RWPE2 (cell line): ENCODE measurements at places on chromosomes 6 and 20.

DNA sequence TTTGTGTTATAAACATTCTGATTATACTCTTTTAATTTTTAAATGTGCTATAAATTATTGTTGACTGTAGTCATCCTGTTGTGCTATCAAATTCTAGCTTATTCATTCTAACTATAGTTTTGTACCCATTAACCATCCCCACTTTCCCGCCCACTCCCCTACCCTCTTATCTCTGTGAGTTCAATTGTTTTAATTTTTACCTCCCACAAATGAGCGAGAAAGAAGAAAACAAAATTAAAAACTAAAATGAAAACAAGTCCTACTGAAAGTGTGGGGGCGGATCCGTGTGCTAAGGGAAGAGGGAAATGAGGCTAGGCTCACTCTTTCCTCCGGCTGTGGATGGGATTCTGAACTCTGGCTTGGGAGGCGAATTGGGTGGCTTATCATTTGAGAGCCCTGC, 6.6 kb upstream of the ZNF831 start:
- no peak for DNase-seq

- no peak for DNase-seq
Observed at GRCh38 chr20:50983321-50983720, 24.7 kb downstream of the MOCS3 start.

DNA sequence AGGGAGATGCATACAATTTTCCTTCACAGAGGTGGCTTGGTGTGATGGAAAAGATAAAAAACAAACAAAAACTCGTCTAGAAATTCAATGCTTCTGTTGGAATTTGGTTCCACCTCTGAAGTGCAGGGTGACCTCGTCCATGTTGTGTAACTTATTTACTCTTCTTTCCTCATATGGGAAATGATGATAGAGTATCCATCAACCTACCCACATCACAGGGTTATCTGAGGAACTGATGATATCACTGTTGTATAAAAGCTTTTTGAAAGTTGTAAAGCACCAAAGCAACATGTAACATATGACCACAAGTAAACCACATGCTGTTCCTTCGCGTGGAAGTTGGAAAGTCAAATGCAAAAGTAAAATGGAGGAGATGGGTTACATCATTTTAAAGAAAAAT, 212.0 kb upstream of the SGK1 start:
- DNase-seq: no peak

GRCh38 chr6:148059869-148060268, 282.8 kb upstream of the SASH1 start:
- DNase-seq: no peak

DNA sequence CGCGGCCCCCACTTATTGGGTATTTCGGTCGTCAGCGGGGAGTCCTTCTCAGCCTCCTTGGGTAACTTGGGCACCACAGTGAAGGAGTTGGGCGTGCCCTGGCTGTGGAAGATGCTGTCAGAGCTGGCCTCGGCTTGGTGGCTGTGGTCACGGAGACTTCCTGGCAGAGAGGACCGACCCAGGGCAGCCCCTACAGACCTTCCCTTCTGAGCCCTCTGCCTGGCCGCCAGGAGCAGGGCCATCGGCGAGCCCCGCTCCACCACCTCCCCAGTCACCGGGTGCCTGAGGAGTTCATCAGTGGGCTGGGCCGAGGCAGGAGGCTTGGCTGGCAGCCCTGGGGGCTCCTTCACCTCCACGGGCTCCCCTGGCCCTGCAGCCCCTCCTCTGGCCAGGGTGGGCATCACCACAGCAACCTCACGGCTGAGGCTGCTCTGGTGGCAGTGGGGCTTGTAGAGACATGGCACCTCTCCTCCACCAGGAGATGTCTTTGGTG, 37.2 kb downstream of the C6orf132 start:
- no peak for DNase-seq

DNA sequence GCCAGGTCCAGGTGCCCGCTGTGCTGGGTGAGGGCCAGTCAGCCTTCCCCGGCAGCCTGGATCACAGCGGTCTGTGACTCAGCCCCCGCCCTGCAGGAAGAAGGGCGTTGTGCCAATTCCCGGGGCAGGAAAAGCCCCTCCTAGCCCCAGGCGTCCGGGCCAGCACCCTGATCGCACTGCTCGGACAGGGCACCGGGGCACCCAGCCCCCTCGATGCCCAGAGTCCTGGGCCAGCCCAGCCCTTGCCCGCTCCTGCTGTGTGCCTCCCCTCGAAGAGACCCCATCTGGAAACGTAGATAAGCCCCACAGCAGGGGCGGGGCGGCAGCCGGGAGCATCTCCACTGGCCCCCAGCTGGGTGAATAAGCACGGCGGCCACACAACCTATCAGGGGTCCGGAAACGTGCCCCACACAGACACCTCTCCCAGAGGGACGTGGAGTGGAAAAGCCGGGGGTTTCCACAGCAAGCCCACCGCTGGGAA, 9.9 kb downstream of the LAMA5 start:
- no peak for DNase-seq

DNA sequence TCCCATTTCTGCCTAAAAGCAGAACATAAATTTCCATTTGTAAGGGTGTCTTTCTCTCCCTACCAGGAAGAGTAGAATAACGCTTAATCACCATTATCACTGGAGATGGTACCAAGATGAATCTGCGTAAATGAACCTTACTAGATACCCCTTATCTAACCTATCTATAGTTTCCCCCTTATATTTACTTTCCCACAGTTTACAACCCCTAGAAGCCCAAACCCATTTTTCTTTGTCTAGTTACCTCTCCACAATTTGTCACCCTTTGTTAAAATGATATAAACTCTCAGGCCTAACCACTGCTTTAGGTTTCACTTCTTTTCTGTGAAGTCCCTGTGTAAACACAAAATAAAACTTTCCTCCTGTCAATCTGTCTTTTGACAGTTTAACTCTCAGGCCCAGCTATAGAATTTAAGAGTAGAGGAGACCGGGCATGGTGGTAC, 45.5 kb downstream of the PCNA start:
- DNase-seq: no peak

DNA sequence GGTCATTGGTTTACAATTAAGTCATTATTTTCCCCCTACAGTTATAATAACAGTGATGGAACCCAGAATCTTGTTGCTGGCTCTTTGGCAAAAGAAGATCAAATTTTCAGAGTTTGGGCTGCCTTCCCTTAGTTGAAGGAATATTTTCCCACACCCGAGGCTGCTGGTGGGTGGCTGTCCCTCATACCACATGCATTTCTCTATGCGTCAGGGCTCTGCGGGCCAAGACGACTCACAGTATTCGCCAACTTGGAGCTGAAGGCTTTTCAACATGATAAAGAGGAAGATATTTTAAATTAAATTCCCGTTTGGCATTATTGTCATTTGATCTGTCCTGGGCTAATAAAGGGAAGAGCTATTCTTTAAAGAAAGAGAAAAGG, 102.2 kb upstream of the SASH1 start:
- no peak for DNase-seq

DNA sequence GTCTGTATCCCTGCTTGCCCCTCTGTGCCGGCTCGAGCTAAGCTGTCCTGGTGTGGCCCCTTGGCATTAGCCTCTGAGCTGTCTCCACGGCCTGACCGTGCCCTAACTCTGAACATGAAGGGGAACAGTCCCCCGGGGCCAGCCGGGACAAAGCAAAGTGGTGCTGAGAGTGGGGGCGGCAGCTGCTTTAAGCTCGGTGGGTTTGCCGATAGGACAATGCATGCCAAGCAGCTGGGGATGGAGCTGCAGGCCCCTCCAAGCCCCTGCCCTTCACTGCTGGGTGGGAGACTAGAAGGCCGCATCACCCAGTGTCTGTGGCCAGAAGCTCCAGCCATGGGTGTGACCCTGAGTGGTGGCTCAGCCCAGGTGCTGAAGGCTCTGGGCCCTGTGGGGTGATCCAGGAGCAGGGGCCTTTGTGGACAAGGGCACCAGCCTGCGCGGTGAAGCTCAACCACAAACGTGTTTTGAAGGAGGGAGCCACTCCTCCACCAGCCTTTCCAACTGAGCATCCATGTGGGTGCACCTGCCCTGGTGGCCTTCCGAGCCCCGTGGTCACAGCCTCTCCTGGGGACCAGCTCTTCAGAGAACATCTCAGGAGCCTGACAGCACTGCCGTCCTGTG, 242.5 kb downstream of the ERMARD start:
- no peak for DNase-seq

DNA sequence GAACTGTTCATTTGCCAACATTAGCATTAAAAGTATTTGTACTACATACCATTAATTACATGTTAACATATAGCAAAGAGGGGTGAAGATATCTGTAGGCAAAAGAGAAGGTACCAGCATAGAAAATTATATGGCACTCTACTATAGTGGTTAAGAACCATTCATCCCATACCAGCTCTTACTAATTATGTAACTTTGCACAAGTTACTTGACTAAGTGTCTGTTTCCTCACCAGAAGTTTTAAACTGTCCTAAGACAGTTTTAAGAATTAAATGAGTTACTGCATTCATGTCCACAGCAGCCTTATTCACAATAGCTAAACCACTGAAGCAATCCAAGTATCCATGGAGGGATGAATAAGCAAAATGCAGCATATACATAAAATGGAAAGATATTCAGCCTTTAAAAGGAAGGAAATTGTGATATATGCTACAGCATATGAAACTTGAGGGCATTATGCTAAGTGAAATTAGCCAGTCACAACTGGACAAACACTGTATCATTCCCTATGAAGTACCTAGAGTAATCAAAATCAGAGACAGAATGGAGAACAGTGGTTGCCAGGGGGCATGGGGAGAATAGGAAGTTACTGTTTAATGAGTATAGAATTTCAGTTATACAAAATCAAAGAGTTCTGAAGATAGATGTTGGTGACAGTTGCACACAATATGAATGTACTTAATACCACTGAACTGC, 98.9 kb downstream of the RNGTT start:
- DNase-seq: no peak

- DNase-seq: no peak
Observed at GRCh38 chr6:16592223-16592911, 168.9 kb downstream of the ATXN1 start.

DNA sequence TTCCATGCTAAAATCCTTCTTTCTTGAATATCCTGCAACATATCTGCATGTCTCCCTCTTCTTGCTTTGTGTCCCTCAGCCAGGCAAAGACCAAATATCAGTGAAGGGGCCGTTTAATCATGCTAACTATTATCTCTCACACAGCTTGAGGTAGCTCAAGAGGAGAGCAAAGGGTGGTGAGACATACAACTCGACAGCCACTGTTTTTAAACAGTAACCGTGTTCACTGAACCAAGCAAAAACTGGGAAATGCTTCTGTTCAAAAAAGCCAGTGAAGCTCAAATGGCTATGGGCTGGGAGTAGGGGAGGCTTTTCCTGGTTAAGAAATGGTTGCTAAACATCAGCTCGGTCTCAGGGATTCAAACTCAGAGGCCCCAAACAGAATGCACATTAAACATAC, 83.4 kb downstream of the MAP7 start:
- no peak for DNase-seq

DNA sequence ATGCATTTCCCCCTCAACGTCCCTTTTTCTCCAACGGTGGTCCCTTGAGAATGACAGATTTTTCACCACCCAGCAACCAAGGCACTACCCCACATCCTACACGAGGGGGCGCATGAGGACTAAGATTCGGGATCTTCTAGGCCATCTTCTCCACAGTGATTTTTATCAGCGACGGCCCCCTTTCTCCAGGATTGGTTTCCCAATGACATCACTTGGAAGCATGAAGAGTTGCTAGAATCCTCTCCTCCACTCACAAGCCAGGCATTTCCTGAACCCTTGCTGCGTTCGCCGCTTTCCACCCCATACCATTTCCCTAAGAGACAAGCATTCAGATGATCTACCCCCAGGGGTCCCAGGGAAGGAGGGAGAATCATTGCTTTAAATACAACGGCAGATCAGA, 252.0 kb downstream of the HIVEP2 start:
- DNase-seq: no peak

DNA sequence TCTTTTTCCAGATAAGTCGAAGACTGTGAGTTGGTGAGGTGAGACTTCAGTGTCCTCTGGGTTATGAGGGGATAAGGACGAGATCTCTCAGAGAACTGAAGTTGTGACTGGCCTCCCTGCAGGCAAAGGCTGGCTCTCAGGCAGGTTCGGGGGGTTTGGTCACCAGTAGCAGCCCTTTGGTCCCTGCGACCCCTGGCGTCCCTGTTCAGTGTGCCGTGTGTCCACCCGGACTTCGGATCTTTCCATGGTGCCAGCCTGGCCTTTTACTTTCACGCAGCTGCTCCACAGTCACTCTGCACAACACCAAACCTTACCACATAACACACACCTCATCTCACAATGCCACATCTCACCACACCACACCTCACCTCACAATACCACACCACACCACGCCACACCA, 131.9 kb downstream of the ERMARD start:
- no peak for DNase-seq

- DNase-seq: peak; percentile 92
Observed at GRCh38 chr20:37990571-37991151, 42.6 kb downstream of the TTI1 start.

GRCh38 chr20:36604952-36605398, 604 bp upstream of the RAB5IF start:
- DNase-seq: peak; percentile 87

GRCh38 chr20:38748861-38749149, 545 bp downstream of the ACTR5 start:
- no peak for DNase-seq

DNA sequence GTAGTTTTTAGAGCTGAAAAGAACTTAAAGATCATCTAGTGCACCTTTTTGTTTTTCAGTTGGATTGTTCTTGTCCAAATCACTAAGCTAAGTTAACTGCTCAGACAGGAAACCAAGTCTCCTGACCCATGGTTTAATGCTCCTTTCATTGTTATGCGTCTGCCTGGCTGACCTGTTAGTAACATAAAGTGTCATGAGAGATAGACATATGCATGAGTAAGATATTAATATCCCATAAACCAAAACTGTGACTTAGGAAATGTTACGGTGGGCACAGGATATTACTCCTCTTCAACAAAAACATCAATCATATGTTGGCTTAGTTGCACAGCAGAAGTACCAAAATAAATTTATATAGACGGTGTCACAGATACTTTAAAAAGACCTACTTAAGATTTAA, 84.0 kb downstream of the ESR1 start:
- no peak for DNase-seq

DNA sequence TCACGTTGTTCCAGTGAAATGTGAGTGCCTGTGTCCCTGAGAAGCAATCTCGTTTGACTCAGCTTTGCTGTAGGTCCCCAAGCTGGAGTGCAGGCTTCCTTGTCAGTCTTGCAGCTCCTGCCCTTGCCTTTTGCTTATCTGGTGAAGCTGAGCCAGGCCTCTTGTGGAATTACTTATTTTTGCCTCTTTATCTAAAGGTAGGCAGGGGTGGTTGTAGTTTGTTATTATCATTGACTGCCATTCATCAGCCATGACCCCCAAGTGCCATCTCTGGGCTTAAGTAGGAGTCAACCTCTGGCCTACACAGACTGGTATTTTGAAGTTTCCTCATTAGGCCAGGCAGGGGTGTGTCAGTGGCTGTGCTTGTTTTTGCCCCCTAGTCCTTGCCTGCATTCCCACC, 2.1 kb downstream of the TMEM14B start:
- no peak for DNase-seq

- DNase-seq: no peak
Observed at GRCh38 chr20:31547720-31548298, 33.6 kb downstream of the HM13 start.

- DNase-seq: no peak
Observed at GRCh38 chr20:46800409-46800804, 91.0 kb downstream of the SLC2A10 start.
